GM12865 (cell line): ENCODE measurements at places on chromosomes 11 and 22.

GRCh38 chr22:44620129-44620840 is 81.7 kb upstream of the PRR5 start:
- DNase-seq: peak; percentile 74

- no peak for DNase-seq
These were observed 34.1 kb upstream of the TOLLIP start for GRCh38 chr11:1343391-1344055.

- DNase-seq: no peak
These were observed 1.2 kb upstream of the TNFRSF13C start for GRCh38 chr22:41927813-41928212.

DNA sequence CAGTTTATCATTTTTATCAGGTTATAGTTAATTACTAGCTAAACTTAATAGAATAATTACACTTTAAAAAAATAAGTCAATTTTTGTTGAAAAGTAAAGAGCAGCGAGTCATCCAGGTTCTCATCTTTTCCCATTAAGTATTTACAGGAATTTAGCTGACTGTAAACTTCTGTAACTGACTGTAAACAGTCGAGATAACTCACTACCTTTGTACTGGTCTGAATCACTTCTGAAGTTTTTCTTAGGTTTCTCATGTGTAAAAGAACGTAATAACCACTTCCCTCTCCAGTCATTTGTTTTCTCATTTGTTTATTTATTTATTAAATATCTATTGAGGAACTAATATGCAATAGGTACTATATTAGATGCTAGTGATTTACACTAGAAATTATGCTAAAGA is 270.8 kb downstream of the DYNC2H1 start:
- no peak for DNase-seq

- DNase-seq: no peak
These were observed 60.2 kb downstream of the CSNK2A3 start for GRCh38 chr11:11292839-11293238.

- no peak for DNase-seq
These were observed 13.8 kb downstream of the EHF start for GRCh38 chr11:34634694-34635062.

DNA sequence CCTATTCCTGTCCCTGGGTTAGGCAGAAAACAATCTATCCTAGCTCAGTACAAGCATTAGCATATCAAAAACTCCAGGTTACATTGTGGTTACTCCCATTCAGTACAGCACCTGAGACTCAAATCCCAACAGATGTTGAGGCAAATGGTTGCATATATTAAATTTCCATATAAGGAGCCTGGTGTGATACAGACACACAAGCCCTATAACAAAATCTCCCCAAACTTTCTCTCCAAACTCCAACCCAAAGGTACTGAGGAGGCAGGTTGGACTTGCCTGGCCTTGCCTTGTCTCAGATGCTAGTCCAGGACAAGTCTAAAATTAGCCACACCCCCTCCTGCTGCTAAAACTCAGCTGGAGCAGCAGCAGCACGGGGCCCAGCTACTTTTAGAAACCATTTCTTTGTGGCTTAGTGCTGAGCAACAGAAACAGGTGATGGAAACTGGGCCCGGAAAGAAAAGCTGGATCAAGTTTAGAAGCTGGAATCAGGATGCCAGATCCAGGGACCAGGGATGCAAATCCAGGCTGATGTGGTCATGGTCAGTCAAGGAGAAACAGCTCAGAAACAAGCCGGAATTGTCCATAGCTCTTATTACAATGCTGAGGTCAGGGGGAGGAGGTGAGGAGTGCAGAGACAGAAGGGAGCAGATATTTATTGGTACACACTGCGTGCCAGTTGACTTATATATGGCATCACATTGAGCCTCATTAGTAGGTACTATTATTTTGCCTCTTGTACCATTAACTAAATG is 73.7 kb upstream of the AMOTL1 start:
- no peak for DNase-seq

DNA sequence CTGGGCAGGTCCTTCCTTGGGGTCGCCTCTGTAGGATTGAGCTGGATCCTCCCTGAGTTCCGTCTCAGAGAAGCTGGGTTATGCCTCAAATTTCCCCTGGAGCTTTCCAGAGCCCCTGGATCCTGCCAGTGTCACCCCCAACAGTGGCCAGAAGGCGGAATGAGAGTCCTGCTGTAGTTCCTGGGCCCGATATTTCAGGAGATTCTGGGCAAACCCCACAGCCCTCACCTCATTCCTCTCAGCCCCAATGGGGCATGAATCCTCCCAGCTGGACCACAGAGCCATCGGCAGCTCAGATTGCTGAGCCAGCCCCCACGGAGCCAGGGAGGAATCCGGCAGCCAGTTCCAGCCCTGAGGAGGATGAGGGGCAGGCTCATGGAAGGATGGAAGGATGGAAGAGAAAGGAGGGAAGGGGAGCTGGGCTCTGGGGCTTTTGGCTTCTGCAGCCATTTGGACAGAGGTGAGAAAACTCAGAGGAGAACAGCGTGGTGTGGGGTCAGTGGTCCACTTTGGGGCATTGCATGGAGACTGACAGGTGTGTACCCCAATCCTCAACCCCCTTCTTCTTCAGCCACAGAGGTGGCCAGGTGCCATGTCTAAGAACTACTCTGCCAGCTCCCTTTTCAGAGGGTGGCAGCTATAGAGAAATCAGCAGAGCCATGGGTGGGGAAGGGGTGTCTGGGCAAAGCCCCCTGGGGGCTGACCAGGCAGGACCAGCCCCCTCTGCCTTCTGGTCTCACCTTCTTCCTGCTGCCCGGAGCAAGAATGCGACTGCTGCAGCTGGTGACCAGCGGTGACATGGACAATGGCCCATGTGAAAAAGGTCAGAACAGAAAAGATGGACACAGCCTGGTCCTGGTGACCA is 867.6 kb downstream of the TBC1D22A start:
- no peak for DNase-seq

DNA sequence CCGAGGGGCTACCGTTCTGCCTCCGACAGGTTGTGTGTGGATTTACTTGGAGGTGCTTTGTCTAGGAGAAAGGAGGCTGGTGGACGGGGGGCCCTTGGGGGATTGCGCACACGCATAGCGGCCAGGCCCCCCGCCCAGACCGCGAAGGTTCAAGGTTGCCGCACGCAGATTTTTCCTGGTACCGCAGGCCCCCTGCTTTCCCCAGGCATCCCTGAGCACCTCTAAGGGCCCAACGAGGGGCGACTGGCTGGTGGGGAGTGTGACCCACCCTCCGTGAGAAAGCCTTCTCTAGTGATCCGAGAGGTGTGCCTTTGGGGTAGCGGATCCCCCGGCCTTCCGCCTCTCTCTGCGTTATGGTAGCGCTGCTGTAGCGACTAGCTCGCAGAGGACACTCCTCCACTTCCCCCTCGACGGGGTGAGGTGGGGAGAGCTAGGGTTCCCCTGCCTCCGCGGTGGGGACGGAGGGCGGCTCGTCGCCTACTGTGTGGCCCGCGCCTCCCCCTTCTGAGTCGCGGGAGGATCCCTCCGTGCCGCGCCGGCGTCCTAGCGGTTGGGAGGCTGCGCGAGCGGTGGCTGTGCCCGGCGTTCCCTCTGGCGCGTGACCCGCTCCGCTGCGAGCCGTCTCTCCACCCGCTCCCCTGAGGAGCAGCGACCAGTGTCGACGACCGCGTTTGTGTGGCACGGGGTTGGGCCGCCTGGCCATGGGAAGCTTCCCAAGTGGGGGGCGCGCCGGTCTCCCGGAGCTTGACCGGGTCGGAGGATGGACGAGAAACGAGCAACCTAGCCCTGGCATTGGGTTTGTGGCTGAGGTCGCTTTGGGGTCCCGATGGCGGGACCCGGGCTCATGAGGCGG is 3900.0 kb upstream of the OR11H1 start:
- no peak for DNase-seq

- DNase-seq: no peak
These were observed 161.0 kb upstream of the SORL1-AS1 start for GRCh38 chr11:121613724-121614123.

- no peak for DNase-seq
These were observed 56.1 kb upstream of the PTPRJ start for GRCh38 chr11:47924184-47924691.

DNA sequence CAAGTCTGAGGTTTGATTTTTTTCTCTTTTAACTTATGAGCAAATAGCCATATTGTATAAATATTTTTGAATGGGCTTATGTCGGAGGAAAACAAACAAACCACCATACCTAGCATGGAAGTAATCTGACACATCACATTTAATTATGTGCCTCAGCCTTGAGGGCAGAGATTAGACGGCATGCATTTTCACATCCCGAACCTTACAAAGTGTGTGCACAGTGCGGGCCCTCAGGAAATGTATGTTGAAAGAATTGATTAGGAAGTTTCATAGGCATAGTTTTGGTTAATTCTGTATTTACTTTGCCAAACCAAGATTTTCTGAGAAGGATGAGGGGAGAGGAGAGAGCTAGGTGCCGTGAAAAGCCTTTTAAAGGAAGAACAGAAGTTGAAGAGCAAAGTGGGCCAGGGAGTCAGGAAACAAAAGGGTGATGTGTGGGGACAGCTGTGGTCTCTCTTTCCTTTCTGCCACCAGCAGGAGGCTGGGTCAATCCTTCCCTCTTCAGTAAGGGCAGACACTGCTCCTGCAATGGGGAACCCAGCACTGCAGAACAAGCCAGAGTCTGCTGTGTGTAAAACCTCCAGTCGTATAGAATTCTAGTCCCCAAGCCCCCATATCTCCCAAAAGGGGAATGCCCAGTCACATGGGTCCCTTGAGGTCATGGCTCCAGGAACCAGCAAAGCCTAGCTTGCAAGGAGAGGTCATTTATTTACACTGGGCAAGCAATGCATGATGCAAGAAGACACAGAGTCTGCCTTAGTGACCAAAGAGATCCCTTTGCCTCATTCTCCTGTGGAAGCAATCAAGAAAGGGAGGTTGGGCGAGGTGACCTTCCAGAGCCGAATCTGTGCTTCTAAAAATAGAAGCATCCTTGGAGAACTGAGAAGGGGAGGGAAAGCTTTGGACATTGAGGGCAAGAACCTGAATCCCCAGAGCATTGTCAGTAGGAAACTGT is 71.1 kb upstream of the OLFML1 start:
- no peak for DNase-seq

- DNase-seq: peak; percentile 50
These were observed 14.4 kb upstream of the SERPINH1 start for GRCh38 chr11:75547617-75548058.

DNA sequence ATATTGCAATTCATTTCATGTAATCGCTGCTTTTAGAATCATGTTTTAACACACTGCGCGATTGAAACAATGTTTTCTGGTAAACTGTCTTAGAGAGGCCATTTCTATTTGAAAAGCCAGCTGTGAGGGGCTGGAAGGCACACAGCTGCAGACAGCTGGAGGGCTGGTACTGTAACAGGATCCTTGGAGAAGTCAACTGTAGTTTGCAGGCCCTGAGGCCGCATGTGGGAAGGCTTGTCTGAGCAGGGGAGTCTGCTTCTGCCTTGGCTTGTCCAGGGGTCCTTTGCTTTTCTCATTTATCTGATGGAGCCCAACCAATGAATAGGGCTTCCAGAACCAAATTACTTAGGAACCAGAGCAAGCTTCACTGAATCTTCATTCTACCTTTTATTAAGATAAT is 313.5 kb downstream of the BLID start:
- DNase-seq: no peak

GRCh38 chr11:113168354-113169342 is 145.7 kb upstream of the TTC12 start:
- DNase-seq: no peak

DNA sequence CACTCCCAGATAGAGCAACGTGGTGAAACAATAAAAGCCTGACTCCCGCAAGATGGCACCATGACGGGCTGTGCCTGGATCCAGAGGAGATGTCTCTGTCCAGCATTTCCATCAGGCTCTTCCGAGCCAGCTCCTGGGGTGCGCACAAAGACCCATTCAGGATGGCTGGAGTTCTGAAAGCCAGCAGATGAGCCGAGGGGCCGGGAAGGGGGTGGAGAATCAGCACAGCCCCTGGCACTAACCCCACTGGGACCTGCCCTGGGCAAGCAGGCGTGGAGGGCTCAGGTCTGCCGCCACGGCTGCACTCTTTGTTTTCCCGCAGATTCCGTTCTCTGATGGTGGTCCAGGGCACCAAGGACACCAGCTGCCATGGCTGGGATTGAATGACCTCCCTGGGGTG is 97.2 kb upstream of the BLID start:
- no peak for DNase-seq

DNA sequence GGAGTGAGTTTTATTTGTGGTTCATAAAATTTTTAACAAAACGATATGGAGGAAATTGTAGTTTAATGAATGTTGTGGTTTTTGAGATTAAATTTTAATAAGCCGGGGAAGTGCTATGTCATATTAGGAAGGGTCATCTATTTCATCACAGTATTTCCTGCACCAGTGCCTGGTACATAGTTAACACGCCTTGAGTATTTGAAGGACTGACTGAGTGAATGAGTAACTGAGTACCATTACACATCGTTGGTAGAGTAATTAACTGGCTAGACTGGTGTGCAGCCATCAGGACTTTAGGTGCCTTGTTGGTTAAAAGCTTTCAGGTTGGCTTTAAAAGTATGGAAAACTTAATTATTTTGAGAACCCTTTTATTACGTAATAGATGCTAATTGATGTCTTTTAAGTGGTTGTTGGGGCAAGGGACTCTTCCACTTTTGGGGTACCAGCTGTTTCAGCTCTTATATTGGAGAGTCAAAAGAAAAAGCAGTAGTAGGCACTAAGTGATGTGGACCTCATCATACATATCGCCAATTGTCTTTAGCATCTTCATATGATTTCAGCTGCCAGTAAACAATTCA is 101.8 kb downstream of the DDX10 start:
- DNase-seq: no peak

DNA sequence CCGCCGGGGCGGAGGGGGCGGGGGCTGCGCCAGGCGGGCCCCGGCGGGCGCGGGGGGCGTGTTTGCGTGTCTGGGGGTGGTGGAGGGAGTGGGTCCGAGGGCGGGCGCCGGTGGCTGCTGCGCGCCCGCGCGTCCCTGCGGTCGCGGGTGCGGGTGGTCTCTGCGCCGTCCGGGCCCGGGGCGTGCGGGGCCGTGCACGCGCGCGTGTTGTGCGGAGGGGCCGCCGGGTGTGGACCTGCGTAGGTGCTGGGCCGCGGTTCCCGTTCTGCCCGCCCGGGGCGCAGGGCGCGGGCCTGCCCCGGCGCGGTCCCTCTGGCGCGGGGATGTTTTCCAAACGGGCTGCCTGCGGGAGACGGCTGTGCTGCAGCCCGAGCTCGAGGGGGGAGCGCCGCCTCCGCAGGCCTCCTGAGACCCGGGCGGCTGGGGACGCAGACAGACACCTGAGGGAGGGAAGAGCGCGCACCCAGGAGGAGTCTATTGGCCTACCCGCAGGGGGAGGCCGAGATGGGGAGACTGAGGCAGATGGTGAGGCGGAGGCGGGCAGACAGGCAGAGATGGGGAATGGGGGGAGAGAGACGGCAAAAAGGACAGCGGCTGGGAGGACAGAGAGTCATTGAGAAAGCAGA is 442 bp downstream of the PELI3 start:
- DNase-seq: peak; percentile 28

GRCh38 chr11:100753172-100753543 is 66.1 kb downstream of the ARHGAP42 start:
- no peak for DNase-seq

DNA sequence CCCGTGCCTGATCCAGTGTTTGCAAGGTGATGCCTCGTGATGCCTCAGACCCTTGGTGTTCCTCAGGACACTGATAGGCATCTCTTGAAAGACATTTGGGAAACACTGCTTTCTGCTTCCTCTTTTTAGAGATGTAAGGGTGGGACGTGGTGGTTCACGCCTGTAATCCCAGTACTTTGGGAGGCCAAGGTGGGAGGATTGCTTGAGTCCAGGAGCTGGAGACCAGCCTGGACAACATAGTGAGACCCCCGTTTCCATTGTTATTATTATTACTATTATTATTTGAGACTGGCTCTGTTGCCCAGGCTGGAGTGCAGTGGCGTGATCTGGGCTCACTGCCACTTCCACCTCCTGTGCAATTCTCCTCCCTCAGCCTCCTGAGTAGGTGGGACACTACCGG is 6.5 kb upstream of the SOX10 start:
- no peak for DNase-seq
